ENCODE measurements at places on chromosomes 3 and 15.

DNA sequence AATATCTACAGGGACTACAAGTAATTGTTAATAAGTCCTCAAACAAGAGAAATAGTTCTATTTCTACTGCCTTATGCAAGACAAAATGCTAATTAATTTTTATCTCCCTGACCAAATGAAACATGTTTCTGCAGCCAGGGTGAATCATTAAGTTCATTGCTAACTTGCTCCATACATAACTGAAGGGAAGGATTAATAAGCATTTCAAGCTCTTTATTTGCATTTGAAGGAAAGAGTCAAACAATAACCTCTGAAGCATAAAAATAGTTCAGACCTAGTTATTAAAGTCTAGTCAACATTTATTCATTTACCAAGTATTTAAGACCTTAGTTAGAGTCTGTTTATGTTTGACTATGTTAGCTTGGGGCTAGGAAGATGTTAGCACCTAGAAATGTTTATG is 120.0 kb downstream of the ATP1B3 start:
- no peak for DNase-seq

- peak; percentile 21 for DNase-seq
These were observed 204.7 kb upstream of the GAP43 start for GRCh38 chr3:115418583-115418982.

GRCh38 chr15:62874064-62874463 is 168.5 kb upstream of the TPM1 start:
- no peak for DNase-seq

- DNase-seq: no peak
These were observed 4.9 kb upstream of the SLC6A6 start for GRCh38 chr3:14397531-14397930.

DNA sequence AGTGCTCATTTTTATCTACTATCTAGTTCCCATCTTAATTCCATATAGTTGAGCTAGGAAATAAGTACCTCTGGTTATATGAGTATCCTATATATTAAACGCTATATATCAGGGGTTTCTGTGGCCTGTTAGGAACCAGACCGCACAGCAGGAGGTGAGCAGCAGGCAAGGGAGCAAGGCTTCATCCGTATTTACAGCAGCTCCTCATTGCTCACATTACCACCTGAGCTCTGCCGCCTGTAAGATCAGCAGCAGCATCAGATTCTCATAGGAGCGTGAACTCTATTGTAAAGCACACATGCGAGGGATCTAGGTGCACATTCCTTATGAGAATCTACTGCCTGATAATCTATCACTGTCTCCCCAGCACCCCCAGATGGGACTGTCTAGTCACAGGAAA is 23.0 kb downstream of the GSK3B start:
- no peak for DNase-seq

- peak; percentile 33 for DNase-seq
These were observed 73.8 kb downstream of the IQSEC1 start for GRCh38 chr3:12999147-13000140.

DNA sequence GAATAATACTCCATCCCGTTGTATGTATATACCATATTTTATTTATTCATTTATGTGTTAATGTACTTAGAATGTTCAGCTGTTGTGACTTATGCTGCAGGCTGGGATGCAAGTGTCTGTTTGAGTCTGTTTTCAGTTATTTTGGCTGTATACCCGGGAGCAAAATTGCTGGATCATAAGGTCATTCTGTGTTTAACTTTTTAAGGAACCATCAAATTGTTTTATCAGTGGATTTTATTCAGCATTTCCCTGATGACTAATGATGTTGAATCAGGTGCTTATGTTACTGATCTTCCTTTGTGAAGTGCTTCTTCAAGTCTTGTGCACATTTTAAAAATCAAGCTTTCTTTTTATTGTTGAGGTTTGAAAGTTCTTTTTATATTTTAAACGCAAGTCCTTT is 118.1 kb downstream of the SLC25A26 start:
- DNase-seq: no peak

- no peak for DNase-seq
These were observed 57.2 kb downstream of the NIPA2 start for GRCh38 chr15:22895465-22896190.

GRCh38 chr3:16337856-16338540 is 73.0 kb downstream of the OXNAD1 start:
- peak; percentile 12 for DNase-seq

DNA sequence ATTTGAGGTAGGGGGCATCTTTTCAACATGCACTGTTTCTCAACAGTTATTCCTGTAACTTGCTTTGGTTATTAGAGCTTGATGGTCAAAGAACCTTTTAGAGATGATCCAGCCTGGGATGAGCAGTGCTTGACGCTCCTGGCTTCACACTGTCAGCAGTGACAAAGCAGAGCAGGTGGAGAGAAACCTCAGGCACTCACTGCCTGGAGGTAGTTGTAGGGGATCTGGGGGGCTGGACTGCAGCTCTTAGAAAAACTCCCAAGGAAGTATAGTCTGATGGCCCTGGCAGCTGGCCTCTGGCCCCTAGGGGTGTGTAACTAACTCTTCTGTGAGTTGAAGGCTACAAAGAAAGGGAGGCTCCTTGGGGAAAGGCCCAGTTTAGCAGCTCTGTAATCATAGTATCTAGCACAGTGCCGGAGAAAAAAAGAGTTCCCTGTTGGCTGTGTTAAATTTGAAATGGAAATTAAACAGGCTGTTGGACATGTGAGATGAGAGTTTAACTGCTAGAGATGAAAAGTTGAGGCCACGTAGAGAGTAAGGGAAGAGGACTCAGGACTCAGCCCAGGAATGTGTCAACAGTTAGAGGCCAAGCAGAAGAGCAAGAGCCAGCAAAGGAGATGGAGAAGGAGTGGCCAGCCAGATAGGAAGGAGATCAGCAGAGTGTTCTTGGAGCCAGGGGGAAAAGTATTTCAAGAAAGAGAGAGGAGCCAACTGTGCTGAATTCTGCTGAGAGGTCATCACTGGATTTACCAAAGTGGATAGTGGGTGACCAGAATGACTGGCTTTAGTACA is 14.2 kb downstream of the OXNAD1 start:
- no peak for DNase-seq

GRCh38 chr3:73291541-73291940 is 230.1 kb downstream of the EBLN2 start:
- DNase-seq: no peak

- no peak for DNase-seq
These were observed 20.2 kb upstream of the GCNT3 start for GRCh38 chr15:59591356-59591755.

GRCh38 chr15:89361451-89362202 is 27.0 kb upstream of the POLG start:
- DNase-seq: no peak

- no peak for DNase-seq
These were observed 343.0 kb downstream of the ZBTB20 start for GRCh38 chr3:114804099-114804498.

- DNase-seq: no peak
These were observed 127.6 kb upstream of the UBE2E2 start for GRCh38 chr3:23075496-23075895.

GRCh38 chr15:36914466-36914865 is 185.9 kb downstream of the MEIS2 start:
- no peak for DNase-seq

DNA sequence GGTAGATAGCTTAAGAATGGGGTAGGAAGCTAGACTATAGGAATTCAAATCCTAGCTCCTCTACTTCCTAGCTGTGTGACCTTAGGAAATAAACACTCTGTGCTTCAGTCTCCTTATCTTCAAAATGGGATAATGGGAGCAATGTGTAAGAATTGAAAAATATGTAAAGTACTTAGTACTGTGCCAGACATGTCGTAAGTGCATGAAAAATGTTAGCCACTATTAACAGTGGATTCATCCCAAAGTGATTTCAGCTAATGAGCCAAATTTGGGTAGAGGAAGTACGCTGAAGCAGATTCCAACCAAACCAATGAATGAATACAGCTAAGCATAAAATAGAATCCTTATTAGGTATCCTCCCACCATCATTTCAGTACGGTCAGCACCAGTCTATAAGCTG is 192.1 kb downstream of the RORA start:
- no peak for DNase-seq

DNA sequence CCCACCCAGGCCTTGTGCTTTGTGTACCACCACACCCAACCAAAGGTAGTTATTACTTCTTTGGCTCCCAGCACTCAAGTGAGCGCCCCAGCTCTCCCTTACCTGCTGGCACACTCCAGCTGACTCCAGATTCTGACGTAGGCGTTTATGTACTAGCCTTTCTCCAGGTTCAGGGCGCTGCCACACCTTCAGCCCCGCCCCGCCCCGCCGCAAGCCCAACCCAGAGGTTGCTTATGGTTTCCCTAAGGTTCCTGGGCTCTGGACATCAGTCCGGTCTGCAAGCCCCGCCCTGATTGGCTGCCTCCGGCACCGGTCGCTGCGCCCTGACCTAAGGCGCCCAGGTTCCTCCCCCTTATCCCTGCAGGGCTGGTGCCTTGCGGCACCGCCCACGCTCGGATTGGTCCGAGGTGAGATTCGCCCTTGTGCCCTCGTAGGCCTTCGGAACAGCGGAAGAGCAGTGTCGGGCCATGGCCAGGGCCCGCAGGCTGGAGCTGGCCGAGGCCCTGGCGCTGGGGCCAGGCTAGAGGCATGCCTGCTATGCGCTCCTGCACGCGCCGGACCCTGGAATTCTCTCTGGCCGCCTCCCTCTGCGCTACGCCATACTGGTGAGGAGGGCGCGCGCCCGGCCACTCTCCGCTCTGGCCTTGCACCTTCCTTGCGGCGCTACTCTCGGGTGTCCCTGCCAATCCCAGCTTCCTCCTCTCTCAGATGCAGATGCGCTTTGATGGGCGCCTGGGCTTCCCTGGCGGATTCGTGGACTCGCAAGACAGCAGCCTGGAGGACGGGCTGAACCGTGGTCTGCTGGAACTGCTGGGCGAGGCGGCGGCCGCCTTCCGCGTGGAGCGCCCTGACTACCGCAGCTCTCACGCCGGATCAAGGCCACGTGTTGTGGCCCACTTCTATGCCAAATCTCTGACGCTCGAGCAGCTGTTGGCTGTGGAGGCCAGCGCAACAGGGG is 19.8 kb upstream of the NUDT16 start:
- DNase-seq: no peak

GRCh38 chr3:192727032-192727847 is at the start of gene FGF12:
Gene FGF12 (minus strand): TSS chr3:192727541.
- DNase-seq: no peak

GRCh38 chr15:65969865-65970816 is 100.8 kb downstream of the RAB11A start:
- DNase-seq: no peak

GRCh38 chr3:10387881-10388609 is 67.1 kb upstream of the SEC13 start:
- no peak for DNase-seq

GRCh38 chr3:184610245-184610871 is 48.8 kb downstream of the EPHB3 start:
- DNase-seq: no peak

DNA sequence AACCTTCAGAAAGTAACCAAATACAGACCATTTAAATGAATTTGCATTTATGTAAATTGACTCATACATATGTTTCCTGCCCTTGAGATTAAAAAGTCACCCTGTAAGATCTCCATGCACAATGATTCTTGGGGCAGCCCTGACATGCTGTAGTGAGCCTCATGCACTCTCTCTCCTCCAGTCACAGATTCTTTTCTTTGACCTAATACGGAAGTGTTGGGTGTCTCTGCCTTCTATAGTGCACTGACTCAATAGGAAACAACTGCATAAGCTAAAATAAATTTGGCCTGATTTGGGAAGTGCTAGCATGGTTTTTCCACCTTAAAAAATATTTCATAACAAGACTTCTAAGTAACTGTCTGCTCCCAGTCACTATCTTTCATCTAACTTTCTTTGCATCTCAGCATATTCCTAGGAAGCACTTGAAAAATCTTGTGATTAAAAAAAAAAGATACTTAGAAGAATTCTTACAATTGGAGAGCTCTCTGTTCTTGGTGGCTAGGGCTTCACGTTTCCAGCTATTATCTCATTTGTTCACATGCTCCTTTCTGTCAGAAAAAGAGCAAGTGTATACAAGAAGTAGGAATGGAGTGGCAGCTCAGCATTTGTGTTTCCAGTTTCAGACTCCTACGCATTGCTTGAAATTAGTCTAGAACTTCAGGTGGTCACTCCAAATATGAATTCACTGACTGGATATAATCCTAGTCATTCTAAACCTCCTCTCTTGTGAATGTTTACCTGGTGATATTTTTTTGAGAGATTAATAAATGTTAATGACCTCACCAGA is 207.9 kb upstream of the COL8A1 start:
- no peak for DNase-seq

DNA sequence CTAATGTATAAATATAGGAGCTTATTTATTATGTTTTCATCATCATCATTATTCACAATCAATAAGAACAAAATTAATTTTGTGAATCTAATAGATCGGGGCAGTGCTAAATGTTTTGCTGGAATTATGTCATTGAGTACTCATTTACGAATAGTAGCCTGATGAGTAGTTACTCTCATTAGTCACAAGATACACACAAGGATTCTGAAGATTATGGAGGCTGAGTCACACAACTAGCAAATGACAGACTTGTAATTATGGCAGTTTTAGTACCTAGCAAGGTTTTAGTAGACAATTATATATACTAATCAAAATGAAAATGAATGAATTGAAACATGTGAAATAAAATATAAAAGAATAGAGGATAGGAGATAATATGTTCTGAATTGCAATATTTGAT is 954.2 kb downstream of the CADM2 start:
- no peak for DNase-seq

DNA sequence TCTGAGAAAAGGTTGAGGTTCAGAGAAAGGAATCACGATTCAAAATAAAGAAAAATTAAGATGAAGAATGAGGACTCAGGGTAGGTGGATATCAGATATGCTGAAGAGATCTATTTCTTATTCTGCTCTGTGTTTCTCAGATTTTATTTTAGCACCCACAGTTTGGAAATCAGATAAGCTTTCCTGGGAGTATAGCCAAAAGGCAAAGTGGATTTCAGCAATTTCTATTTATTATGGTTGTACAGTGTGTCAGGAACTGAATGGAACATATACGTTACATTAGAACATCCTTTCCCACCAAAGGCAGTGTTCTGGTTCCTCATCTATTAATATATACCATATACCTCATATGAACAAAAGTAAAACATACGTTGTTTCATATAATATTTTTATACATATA is 18.9 kb downstream of the PEX5L start:
- DNase-seq: no peak

DNA sequence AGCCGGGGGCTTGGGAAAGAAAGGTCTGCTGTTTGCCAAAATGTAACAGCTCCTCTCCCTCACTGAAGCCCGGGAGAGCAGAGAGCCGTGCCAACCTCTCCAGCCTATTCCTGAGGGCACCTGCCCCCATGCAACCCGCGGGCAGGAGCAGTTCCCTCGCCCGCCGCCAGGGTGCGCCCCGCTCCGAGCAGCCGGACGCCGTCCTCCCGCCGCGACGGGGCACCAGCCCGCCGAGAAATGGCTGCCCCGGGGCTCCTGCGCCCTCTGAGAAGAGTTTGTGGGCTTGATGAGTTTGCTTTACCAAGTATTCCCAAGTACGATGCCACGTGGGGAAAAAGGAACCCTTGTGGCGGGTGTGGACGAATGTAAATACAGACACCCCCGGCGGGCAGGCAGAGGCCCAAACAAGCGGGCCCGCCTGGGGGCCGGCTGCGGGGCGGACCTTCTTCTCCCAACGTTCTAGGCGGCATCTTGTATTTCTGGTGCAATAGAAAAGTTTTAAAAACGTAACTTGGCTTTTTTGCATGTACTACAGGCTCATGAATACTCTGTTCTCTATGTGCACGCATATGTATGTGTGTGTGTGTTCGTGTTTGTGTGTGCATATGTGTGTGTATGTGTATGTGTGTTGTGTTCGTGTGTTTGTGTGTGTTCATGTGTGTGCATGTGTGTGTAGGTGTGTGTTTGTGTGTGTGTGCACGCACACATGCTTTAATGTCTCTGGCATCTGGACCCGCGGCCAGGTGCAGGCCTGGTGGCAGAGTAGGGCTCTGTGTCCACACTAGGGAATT is 162.9 kb downstream of the CHSY1 start:
- peak; percentile 71 for DNase-seq

- no peak for DNase-seq
These were observed 271.0 kb upstream of the TBL1XR1 start for GRCh38 chr3:177468331-177468730.
